ENCODE measurements at places on chromosomes 4 and X.

DNA sequence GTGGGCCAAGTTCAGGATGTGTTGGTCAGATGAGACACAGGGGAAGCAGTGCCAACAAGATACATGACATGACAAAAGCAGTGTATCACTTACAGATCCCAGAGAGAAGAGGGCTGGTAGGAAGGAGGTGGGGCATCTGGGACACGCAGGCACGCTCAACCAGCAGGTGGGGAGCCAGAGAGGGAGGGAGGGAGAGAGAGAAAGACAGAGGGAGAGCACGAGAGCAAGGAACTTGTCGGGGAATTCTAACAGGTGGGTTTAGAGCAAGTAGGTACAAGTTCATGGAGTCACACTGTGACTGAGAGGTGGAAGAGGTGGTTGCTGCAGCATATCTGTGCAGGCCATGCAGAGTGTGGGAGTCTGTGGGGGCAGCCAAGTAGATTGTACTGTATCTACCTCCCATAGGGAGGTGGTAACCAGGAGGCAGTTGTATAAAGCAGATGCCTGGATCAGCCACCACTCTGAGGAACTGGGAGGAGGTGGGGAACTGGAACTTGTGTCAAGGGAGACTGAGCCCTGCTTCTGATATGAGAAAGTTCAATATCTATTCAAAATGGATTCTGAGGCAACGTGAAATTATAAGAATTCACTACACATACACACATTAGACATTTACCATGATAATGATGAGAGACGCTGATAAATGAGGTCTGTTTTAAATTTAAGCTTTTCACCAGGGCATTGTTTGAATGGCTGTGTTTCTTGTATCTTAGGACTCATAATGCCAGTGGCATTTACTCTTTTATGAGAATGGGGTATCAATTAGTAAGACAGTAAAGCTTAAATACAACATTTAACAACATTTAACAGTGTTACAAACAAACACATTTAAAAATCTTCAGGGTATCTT, 43.7 kb downstream of the BBS12 start:
- no peak for DNase-seq

- no peak for DNase-seq
These were observed 168.7 kb downstream of the PRDM5 start for GRCh38 chr4:120753854-120754253.

DNA sequence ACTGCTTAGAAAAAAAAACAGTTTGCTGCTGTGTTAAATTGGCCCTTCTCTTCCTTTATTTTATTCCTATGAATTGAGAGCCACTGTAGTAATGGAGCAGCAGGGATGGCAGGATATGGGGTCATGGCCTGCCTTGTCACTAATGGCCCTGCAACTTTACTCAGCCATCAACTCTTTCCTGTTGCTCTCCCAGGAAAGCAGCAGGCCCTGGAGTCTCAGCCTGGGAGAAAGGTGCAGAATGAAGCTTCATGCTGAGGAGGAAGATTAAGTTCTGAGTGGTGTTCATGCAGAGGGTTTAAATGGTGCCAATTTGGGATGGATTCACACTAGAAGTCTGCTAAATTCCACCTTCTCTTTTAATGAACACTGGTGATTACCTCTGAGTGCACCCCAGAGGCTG, 285.6 kb downstream of the GPAT3 start:
- DNase-seq = no peak

DNA sequence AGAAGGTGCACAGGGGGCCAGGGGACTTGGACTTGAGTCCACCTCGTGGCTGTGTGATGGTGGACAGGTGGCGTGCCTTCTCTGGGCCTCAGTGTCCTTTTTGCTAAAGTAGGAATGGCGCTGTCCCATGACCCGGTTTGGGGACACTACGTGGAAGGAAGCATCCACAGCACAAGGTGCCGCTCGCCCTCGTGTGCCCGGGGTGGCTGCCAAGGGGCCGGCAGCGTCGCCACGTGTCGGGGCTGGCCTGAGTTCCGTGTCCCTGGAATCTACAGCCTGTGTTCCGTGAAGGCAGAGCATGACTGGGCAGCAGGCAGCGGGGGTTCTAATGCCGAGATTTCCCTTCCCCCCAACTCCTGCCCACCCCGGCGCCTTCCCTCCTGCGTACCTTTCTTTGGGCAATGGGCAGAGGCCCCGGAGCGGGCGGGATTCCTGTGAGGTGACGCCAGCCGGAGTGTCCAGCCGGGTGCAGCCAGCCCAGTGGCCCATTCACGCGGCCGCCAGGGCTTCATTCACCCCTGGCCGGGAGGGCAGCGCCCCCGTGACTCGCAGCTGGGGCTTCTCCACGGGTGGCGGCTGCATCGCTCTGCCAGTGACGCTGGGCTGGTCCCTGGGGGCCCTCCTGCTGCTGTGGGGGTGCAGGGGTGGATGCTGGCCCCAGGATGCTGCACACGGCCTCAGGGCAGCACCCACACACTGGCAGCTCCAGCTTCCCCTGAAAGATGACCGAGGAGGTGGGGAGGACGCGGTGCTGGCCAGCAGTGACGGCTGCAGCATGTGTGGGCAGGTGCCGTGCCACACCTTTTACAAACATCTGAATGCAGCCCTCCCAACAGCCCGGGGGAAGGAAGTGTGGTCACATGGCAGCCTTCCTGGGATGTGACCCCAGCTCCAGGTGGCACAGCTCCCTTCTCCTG, 21.2 kb downstream of the DOK7 start:
- DNase-seq = peak; percentile 24

DNA sequence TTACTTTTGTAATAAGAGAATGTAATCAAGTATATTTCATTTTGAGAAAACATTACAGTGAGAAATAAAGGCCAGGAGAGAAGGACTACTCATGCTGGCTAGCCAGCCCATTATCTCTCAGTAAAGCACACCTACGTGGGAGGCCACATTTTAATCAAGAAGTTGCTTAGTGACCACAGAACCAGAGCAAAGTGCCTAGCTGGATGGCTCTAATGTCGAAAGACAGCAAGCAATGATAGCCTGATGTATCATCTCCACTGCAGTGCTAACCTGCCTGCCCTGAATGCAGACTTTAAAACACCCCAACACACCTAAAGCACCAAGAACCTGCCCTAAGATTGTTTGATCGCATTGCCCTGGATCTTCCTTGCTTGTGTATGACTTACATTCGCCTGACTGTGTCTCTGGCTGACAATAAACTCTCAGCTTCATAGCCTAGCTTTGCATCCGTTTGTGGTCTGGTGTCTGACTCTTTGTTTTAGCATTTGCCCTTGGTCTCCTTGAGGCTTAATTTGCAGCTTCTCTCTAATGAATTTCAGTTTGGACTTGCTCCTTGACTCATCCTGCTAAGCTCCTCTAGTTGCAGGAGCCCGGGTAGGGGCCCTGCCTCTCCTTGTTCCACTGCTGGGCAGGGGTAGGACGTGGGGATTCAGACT, 31.4 kb upstream of the SOWAHD start:
- DNase-seq = no peak

GRCh38 chrX:135393051-135393450, 28.7 kb upstream of the SMIM10L2A start:
- no peak for DNase-seq

GRCh38 chr4:20538905-20539304, 161.4 kb upstream of the PACRGL start:
- no peak for DNase-seq

- no peak for DNase-seq
These were observed 28.6 kb downstream of the RNF175 start for GRCh38 chr4:153731239-153731638.

GRCh38 chr4:64713256-64713840, 304.1 kb upstream of the TECRL start:
- no peak for DNase-seq

GRCh38 chr4:53478671-53479456, 101.4 kb downstream of the FIP1L1 start:
- no peak for DNase-seq

GRCh38 chr4:90027565-90027964, 99.6 kb upstream of the CCSER1 start:
- DNase-seq = no peak

DNA sequence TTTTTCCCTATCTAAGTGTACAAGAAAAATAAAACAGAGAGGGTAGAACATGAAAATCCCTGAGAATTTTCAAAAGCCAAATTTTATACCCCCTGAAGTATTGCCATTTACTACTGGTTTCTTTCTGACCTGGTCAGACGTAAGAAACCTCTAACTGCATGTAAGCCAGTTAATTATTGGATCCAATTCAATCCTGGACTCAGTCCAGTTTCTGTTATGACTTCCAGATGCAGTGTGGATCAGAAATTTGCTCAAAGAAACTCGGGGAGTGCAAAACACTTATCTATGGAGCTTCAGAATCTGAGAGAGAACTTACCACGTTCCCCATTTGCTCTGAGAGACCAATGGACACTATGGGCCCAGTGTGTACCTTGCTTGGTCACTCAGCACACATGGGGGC, 383.5 kb downstream of the KLHL4 start:
- no peak for DNase-seq

DNA sequence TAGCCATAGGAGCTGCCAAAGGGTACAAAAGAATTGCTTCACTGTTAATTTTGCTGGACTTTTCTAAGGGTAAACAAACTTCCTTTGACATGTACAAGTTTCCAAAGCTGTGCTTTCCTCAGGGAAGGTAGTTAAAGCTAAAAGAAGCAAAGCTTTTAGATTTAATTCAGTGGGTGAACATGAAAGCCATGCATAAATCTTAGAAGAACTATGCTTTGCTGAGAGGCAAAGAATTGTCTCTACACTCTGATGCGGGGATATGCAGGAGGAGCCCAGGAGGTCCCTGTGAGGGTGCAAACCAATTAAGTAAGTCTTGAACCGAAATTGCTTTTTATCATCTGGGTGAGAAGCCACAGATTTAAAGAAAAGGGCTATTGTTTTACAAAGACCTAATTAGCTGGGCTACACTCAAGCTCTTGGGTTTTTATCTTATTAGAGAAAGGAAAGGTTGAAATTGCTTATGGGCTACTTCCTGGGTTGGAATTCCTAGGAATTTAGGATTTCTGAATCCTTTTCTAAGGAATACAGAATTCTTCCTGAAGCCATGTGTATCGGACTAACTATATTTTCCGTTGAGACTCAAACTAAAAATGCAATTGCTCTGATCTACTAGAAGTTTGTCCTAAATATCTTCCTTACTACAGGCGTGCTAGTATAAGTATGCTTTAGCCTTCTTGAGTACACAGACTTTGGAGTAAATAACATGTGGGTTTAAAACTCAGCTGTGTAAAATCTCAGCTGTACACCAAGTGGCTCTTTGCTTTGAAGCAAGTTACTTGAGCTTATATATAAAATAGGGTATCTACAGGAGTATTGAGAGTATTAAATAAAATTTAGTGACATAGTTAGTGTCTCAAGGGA, 188.4 kb upstream of the ANK2 start:
- no peak for DNase-seq

- no peak for DNase-seq
These were observed 8.1 kb downstream of the IL1RAPL1 start for GRCh38 chrX:28595346-28595745.

DNA sequence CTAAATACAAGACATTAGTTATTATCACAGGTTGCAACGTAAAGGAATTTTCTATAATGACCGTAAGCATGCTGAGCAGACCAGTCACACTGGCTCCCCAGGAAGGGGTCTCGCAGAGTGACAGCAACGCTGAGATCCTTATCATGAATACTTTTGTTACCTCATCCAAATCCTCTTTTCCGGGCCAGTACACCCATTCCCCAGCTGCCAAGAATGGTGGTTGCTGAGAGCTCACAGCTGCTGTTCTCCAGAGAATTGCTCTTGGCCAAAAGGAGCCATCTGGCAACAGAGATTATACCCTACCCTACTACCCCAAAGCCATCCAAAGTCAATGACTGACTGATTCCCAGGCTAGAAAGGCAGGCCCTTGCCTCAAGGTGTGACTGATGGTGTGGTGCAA, 91.6 kb downstream of the FUNDC1 start:
- DNase-seq = no peak

DNA sequence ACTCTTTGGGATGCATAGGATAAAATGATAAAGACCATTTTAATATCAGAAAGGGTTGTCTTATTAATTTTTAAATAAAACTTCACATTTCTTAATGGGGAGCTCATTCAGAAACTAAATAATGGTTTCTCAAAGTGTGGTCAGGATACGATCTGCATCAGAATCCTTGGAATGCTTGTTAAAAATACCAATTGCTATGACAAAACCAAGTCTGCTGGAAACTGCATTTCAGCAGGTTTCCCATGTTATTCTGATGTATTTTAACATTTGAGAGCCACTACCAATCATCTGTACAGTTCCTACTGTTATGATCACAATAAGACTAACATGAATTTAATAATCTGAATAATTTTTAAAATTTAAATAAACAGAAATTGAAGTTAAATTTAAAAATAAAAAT, 115.1 kb downstream of the SOWAHB start:
- DNase-seq = no peak

DNA sequence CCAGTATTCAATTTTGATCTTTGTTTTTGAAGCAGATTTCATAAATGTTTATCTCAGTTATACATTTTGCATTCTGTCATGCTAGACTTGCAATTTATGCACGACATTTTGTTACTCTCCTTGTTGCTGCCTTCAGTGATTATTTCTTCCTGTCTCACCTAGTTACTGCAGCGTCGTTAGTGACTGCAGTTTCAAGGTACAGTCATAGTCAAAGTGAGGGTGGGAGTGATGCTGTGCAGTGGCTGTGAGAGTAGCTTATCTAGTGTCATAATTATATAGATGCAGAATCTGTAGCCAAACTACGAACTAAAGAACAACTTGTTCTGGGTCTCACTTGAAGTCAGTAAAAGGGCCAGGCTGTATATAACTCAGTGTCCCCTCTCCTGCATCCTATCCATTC, 69.8 kb downstream of the GPR101 start:
- no peak for DNase-seq

GRCh38 chr4:156584100-156584499, 387.5 kb downstream of the PDGFC start:
- DNase-seq = no peak

GRCh38 chrX:21996872-21997455, 35.2 kb upstream of the PHEX start:
- DNase-seq = no peak

DNA sequence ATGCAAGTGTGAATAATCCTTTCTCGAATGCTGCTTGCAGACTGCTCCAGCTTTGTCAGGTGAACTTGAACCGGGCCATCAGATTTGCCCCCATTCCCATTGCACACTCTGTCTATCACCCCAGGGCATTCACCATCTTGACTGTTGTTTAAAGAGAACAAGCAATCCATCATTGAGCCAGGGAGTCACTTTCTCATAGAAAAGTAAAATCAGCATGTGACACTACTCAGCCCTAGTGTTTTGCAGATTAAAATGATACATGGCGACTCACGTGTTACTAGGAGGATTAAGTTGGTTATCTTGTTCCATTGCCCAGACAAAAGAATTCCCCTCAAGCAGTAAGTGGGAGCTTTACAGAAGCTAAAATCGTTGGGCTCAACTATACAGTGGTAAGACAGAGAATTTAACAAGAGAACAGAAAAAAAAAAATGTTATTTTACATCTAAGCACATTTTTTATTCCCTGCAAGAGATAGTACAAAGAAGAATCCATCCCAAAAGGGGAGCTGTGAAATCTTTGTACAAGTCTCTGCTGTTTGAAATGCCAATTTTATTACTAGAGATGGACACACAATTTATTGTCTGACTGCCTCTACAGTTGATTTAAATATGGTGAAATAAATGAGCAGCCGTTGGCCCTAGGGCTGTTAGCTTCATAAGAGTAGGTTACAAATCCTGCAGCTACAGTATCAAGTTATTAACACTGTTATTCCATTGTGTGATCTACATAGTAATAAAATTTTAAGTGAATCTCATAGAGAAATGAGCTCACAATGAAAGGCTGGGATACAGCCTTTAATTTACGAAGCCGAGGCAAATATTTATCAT, 67.5 kb downstream of the NEUROG2 start:
- DNase-seq = no peak

Data from posterior cingulate gyrus (tissue), 11 donors.